Muscle of arm (tissue), 14 donors: ENCODE measurements at places on chromosomes 2 and 18. TPM values are rescaled to one million over a fixed set of nuclear protein-coding genes. Genes with fewer than 3 reads are reported as not detected.
A peak's percentile ranks its signal among the peaks of the same experiment; 100 is the strongest.

Gene CHRND
- 67.6 TPM for polyA plus RNA-seq

Gene CNTNAP5
- not detected for polyA plus RNA-seq

Gene NGEF
- polyA plus RNA-seq, result 1.3 TPM

Gene EFHD1
- polyA plus RNA-seq, result not detected

Gene MYO3B
- 0.50 TPM for polyA plus RNA-seq

Gene IL36A
- polyA plus RNA-seq, result not detected

Gene AQP12B
- not detected for polyA plus RNA-seq

Gene HOXD13
- polyA plus RNA-seq, result not detected

Gene CRYBA2
- polyA plus RNA-seq, result not detected

Gene POTEC
- polyA plus RNA-seq, result not detected

Gene LOXHD1
- 2.0 TPM for polyA plus RNA-seq

Gene RFTN2
- not detected for polyA plus RNA-seq

Gene CD8B2
- not detected for polyA plus RNA-seq

Gene SCN3A
- polyA plus RNA-seq, result 0.38 TPM

Gene TSPYL6
- not detected for polyA plus RNA-seq

Gene MTCL1
- polyA plus RNA-seq, result 18.2 TPM

Gene MTA3
- polyA plus RNA-seq, result 25.2 TPM

Gene C1GALT1C1L
- 1.9 TPM for polyA plus RNA-seq

- peak; percentile 6 for DNase-seq
These were observed 32.8 kb upstream of the IL1B start for GRCh38 chr2:112869258-112869842.

- DNase-seq, result no peak
These were observed 51.4 kb downstream of the REEP1 start for GRCh38 chr2:86285981-86286380.

DNA sequence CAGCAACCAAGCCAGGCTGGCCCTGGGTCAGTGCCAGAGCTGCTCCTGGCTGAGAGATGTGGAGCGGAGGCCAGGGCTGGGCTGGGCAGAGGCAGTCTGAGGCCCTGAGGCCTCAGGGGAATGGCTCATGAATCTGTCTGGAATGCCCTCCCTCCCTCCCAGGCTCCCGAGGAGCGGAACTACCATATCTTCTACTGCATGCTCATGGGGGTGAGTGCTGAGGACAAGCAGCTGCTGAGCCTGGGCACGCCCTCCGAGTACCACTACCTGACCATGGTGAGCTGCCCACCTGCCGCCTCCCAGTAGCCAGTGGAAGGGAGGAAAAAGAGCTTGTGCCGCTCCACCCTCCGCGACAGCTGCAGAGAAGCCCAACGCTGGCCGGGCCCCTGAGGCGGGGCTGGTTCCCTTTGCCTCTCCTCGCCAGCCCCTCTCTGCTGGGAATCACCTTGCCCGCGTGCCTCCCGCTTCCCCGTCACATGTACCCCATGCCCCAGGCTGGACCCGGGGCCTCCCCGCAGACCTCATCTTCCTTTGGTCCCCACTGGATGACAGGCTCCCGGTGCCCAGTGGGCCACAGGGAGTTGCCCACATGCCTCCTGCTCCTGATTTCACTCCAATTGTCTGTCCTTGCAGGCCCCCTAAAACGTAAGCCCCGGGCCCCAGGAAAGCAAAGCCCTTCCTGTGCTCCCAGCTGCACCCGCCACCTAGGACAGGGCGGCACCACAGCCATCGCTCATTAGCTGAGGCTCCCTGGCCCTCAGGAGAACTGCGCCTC is 41.1 kb downstream of the MYO7B start:
- peak; percentile 49 for DNase-seq

GRCh38 chr2:144415386-144415785 is 104.5 kb downstream of the ZEB2 start:
- no peak for DNase-seq

DNA sequence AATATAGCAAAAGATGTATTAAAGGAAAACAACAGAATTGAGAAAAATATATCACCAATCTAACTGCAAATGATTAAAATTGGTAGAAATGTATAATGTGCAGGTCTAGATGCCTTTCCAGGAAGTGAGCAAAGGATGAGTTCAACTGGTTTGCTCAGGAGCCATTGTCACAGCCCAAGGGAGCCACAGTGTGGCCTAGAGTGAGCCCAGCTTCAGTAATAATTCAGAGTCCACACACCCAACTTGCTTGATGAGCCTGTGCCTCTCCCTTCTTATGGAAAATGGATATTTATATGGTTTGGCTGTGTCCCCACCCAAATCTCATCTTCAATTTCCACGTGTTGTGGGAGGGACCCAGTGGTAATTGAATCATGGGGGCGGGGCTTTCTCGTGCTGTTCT is 92.2 kb upstream of the ASAP2 start:
- DNase-seq, result no peak

- DNase-seq, result no peak
These were observed 1.6 kb upstream of the PDE1A start for GRCh38 chr2:182428476-182428875.

DNA sequence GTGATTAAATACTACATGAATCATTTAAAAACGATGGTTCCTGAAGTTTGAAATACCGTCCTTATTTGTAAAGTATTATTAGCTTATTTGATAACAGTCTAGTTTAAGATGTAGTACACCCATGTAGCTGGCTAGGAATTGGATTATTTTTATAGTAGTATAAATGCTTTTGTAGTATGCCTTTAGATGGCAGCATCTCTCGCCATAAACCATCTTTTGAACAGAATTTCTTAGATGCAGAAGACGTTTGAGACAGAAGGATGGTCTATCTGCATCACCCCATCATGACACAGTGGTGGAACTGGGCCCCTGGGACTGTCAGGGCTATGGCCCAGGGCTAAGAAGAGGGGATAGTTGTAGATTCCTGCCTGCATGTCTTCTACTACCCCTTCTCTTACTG is 152.7 kb downstream of the WDSUB1 start:
- DNase-seq, result peak; percentile 34

DNA sequence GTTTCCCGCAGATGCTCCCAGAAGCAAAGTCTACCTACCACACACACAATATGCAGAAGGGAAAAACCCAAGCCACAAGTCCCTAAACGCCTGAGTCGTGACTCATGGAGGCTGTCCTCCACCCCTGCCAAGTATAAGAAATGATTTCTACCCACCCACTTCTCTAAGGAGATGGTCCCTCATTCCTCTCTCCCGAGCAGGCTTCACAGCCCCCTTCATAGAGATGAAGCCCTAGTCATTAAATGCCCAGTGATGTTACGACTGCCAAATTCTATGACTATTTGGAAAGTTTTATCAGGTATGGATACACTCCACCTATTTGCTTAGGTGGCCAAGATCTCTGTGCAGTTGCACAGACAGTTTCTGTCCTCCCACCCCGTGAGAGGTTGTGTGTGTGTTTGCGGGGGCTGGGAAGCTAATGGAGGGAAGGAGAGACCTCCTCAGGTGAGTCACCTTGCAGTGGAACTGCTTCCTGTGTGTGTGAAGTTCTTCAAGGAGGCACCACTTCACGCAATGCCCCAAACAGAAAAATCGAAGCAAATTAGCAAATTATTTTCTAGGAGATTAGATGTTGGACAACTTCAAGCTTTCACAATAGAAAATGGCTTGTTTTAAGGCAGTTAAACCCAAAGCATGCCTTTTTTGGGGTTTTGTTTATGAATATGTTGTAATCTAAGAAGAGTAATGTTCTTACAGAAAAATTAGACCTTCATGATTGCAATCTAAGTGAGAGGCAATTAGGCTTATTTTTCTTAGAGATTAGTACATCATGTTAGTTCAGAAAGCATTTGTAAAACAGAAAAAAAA is 175.2 kb downstream of the TGIF1 start:
- no peak for DNase-seq

GRCh38 chr2:70990216-70990615 is 4.5 kb downstream of the TEX261 start:
- no peak for DNase-seq

GRCh38 chr2:206756816-206757215 is 8.3 kb downstream of the MDH1B start:
- no peak for DNase-seq

- no peak for DNase-seq
These were observed 36.0 kb upstream of the BIN1 start for GRCh38 chr2:127142663-127143630.

DNA sequence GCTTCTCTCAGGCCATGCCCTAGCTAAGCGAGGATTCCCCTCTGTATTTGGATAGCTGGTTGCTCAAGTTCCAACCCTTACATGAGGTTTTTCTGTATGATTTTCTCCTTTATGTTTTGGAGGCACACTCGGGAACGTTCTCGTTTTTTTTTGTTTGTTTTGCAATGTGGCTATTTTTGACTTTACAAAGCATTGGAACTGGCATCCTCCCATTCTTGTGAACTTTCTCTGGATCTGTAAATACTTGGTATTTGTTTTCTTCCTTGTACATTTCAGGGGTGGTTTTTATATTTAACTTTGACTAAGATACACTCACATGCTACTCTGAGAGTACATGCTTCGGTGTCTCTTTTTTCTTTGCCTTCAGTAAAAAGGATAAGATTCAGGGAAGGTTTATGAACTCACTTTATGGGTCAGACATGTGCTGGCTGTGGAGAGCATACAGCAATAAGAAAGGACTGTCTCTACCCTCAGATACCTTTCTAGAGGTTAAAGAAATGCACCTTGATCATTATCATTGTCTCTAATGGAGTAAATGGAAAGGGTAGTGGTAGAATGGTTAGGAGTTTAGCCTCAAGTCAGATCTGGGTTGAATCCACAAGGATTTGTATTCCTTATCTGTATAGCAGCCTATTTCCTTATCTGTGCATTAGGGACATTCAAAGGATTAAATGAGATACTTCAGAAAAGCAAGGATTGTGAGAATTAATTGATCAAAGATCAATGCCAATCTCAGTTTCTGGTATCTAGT is 61.9 kb downstream of the MEIS1 start:
- DNase-seq, result no peak

DNA sequence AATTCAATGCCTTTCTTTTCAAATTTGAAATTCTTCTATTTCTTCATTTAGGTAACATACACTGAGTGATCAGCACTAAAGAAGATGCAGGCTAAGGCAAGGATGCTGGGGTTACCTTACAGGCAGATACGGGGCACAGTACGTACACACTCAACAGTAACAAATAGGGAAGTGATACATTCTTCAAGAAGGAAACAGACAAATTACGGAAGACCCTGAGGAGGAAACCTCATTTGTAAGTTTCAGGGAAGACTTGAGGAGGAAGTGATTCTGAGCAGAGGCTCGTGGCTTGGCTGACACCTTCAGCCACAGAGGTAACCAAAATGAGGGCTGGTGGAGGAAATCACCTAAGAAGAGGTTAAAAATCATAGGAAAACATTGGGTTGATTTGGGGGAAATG is 1108.3 kb upstream of the KLHL29 start:
- DNase-seq, result no peak

DNA sequence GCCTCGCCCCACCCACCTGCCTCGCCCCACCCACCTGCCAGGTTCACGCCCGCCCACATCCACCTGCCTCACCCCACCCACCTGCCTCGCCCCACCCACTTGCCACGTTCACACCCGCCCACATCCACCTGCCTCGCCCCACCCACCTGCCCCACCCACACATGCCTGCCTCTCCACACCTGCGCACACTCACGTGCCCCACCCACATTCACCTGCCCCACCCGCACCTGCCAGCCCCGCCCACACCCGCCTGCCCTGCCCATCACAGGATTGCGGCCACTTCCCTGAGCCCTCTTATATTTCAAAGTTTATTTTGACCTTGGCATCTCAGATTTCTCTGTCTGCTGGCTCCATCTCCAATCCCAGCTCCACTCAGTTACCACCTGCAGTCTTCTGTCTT is 217.5 kb upstream of the SOX11 start:
- no peak for DNase-seq

DNA sequence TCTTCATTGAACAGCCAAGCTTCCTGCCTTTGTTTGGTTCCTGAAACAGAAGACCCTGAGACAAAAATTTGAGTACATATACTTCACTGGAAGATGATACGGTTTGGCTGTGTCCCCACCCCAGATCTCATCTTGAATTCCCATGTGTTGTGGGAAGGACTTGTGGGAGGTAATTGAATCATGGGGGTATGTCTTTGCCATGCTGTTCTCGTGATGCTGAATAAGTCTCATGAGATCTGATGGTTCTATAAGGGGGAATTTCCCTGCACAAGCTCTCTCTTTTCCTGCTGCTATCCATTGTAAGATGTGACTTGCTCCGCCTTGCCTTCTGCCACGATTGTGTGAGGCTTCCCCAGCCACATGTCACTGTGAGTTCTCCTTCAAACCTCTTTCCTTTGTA is 76.5 kb downstream of the BABAM2 start:
- no peak for DNase-seq

DNA sequence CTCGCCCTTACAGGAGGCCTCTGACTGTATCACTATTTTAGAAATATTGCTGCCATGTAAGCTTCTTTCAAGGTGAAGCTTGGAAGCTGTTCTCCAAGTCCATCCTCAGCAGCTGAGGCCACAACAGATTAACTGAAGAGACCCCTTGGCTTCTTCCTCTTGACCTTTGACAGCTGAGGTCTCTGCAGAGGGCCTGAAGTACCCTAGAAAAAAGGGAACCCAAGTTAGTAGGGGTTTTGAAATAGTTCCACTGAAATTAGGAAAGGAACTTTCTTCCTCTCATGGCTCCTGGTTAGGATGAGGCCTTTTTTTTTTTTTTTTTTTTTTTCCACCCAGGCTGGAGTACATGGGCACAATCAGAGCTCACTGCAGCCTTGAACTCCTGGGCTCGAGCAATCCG is 15.5 kb upstream of the IHH start:
- DNase-seq, result no peak

DNA sequence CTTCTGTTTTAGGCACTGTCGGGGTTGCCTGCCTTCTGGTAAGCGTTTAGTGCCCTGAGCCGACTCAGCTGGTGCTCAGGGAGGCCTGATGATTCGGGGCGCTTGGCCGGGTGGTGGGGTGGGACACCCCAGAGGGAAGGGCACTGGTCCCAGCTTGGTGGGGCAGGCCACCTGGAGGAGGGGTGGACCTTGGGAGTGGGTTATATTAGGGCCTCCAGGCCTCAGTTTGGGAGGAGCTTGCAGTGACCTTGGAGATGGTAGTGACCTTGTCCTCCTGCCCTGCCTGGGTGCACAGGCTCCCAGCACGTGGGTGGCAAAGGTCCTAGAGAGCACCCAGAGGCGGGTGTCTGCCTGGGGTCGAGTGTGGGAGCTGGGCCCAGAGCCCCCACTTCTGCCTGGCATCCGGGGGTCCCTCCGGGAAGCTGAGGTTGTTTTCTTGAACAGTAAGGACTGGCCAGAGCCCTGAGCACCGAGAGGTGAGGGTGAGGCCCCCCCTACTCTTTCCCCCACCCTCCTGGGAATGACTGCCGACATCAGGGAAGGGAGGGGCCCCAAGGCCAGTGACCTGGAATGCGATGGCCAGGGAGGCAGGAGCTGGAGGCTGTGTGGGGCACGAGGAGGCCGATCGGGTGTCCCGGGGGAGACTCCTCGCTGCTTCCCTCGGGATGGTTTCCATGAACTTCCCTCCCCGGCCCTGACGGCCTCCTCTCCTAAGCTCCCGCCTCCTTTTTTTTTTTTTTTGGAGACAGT is 61.3 kb downstream of the HPCAL1 start:
- no peak for DNase-seq

- no peak for DNase-seq
These were observed 34.6 kb downstream of the IAH1 start for GRCh38 chr2:9508931-9509330.

GRCh38 chr2:11032396-11032795 is 120.7 kb downstream of the KCNF1 start:
- no peak for DNase-seq

GRCh38 chr18:59035591-59035990 is 104.1 kb upstream of the SEC11C start:
- no peak for DNase-seq

GRCh38 chr18:68833756-68834155 is 35.9 kb downstream of the CCDC102B start:
- no peak for DNase-seq
